ENCODE measurements at places on chromosomes 1 and 21.
A peak's percentile ranks its signal among the peaks of the same experiment; 100 is the strongest.

DNA sequence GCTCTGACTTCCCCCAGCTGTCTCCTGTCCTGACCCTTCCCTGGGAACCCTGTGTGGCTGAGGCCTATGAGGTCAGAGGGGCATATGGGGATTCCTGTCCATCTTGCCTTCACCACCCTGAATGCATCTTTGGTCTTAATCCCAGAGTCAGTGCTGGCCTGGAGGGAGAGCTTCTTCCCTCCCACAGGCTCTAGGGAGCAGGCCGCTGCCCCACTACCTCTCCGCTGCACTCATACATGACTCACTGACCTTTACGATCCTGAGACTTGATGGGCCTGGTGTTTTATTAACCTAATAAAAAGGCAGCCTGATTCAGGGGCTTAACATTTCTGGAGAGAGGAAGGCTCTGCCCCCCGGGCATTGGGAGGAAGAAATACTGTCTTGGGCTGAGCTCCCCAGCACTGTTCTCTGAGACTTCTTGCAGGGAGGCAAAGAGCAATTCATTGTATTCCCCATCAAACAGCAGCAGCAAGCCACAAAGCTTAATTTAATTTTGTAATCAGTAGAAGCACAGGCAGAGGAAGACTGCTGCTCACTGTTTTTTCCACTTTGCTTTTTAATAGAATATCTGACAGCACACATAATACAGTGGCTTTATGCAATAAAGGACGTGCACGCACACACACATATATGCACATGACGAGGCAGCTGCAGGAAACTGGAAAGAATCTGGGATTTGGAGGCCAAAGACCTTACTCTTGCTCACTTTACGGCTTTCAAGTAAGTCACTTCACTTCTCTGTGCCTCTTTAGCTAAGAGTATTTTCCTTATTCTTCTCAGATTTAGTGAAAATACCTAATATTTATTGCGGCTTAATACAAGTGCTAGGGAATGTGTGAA, 89.2 kb upstream of the GRIK3 start:
- DNase-seq = no peak

GRCh38 chr1:228784181-228784580, 48.9 kb downstream of the RHOU start:
- DNase-seq = no peak

- no peak for DNase-seq
Observed at GRCh38 chr1:155652951-155653350, 35.6 kb downstream of the YY1AP1 start.

- DNase-seq = peak; percentile 11
Observed at GRCh38 chr21:39153373-39153772, 29.9 kb downstream of the PSMG1 start.

GRCh38 chr1:50232336-50232735, 123.6 kb downstream of the ELAVL4 start:
- no peak for DNase-seq

GRCh38 chr1:236888903-236889302, 93.8 kb downstream of the MTR start:
- peak; percentile 20 for DNase-seq

DNA sequence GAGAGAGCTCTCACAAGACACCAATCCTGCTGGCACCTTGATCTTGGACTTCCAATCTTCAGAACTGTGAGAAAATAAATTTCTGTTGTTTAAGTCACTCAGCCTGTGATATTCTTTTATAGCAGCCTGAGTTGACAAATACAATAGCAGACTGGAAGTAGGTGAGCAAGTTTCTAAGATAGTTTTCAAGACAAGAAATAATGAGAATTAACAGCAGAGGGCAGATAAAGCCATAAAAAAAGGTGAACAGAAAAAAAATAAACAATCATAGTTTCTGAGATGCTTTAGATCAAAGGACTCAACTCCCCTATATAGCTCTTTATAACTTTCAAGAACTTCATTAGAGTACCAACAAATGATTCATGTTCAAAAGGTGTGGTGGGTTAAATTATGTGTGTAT, 119.8 kb downstream of the PLPPR5 start:
- DNase-seq = no peak

DNA sequence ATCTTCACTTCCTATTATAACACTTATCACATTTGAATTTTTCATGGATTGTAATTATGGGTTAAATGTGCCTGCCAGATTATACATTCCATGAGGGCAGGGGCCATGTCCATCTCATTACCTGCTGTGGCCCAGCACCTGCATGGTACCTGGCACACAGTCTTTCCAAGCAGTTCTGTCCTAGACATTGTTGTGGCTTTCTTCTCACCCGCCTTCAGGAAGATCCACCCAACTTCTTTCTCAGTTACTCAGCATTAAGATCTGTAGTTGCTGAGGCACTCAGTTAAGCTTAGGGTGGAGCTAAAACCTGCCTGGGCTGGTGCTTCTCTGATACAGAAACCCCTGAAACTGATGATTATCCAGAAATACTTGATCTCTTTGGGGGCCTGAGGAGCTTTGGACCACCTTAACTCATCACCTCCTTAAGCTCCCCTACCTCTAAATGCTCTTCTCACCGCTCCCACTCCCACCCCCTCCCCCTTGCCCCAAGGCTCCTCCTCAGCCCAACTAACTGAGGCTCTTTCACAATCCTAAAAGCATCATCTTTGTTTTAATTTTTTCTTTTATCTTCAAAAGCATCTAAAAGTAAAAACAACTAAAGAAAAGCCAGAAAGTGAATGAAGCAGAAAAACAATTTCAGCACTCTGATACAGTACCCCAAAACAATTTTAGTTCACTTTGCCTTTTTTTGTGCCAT, 190.6 kb downstream of the FGGY start:
- DNase-seq = peak; percentile 26

DNA sequence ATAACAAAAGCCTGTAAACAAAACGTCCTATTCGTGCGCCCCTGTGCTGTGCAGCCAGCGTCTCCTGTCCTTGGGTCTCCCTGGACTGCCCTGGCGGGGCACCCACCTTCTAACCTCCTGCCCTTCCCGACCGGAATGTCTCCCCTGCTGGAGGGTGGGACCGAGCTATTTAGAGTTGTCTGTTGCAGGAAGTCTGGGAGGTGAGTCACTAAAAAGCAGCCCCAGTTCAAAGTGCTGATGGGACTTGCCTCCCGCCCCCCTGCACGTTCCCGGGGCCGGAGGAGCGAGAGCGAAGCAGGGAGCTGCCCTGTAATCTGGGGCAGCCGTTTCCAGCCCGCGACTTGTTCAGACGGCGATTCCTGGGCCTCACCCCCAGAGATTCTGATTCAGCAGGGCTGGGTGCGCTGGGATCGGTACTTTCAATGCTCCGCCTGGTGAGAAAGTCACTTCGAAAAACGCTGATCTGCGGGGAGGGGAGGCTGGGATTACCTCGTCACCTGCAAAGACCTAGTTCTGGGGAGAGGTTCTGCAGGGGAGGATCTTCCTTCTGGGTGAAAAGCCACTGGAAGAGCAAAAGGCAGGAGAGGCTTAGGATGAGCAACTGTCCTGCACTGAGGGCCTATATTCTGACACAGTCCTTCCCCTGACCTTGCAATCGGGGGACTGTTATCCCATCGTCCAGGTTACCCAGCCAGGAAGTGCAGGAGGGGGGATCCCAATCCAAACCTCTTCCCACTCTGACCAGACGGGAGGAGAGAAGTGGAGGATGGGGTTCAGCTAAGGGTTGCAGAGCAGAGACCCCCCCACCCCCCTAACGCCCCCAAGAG, 1.2 kb upstream of the DHRS3 start:
- DNase-seq = peak; percentile 74

- no peak for DNase-seq
Observed at GRCh38 chr1:14820295-14821085, 222.0 kb downstream of the KAZN start.

DNA sequence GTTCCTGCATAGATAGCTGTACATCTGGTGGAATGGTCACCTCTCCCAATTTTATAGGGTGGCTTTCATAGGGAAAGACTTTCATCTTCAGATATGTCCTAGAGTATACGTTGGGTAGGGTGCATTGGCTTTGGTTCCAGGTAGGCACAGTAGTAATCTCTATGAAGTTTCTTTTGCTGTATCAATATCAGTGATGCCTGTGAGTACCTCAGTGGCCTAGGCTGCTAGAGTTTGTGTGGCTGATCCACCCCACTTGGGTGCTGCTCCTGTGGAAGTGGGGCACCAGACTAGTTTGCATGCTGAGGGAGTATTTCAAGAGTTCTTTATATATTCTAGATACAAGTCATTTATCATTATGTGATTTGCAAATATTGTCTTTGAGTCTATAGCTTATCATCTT, 370.5 kb upstream of the VAMP3 start:
- no peak for DNase-seq

- no peak for DNase-seq
Observed at GRCh38 chr1:182279724-182280503, 111.7 kb downstream of the GLUL start.

- DNase-seq = no peak
Observed at GRCh38 chr1:40014253-40014706, 26.2 kb upstream of the CAP1 start.

GRCh38 chr21:33434770-33435360, 31.7 kb downstream of the IFNGR2 start:
- DNase-seq = peak; percentile 93

GRCh38 chr1:16116625-16117024, 39.2 kb downstream of the EPHA2 start:
- no peak for DNase-seq

DNA sequence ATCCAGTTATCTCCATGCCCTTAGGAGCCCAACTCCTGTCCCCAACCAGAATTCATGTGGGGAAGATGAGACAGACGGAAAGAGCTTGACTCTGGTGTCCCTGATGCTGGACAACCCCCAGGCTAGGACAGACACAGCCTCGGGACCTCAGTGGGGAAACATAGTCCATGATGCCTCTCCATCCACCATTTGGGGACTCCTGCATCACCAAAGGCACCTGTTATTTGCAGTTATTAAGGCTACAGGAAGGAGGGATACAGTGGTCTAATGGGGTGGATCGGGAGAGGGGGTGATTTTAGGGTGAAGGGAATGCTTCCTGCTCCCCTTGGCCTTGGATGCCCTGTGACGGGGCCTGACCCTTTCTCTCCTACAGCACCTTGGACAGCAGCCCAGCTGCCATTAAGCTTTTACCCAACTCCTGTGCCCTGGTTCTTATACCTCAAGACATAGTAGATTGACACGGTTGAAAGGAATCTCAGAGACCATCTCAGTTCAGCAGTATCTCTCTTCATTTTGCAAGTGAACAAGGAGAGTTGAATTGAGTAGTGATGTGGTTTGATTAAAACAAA, 111.6 kb downstream of the MATN1 start:
- DNase-seq = no peak

DNA sequence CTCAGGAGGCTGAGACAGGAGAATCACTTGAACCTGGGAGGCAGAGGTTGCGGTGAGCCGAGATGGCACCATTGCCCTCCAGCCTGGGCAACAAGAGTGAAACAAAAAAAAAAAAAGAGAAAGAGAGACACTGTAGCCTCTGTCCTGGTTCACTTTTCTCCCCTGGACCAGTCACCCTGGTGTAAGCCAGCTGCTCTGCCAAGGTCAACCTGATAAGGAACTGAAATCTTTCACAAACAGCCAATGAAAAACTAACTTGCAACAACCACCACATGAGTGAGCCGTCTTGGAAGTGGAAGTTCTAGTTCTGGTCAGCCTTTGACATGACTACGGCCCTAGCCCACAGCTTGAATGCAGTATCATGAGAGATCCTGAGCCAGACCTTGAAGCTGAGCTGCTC, 36.8 kb upstream of the CXADR start:
- no peak for DNase-seq

DNA sequence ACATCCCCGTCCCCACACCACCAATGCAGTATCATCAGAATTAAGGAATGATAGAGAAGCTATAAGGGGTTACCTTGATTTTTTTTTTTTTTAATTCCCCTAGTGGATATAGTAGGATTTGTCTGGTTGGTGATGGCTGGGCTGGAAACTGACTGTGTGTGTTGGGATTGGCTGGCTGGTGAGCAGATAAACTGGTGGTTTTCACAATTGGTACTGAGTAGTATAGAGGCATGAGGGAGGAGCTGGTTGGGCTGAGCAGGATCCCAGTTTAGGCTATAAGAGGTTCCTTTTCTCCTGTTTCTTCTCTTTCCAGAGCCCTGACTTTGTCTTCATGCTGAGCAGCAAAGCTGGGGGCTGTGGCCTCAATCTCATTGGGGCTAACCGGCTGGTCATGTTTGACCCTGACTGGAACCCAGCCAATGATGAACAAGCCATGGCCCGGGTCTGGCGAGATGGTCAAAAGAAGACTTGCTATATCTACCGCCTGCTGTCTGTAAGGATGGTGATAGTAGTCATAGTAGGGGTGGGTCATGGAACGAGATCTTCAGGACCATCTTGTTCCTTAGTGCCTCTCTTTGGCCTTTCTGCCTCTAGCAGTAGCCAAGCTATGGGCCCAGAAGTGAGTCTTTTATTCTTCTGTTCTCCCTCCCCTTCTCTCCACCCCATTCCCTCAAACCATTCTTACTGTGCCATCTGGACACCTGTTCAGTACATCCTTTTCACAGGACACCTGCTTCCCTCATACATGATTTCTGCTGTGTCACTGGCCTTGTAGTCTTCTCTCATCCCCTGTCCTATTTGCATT, 26.9 kb downstream of the RAD54L start:
- no peak for DNase-seq

GRCh38 chr1:178574345-178574744, 61.4 kb downstream of the TEX35 start:
- no peak for DNase-seq

- DNase-seq = no peak
Observed at GRCh38 chr1:164515231-164515630, 43.8 kb upstream of the PBX1 start.

Data from fibroblast of pulmonary artery (primary cell).